ENCODE measurements at places on chromosomes 7 and 10.

- no peak for DNase-seq
These were observed 59.4 kb downstream of the HTR7 start for GRCh38 chr10:90798482-90798881.

GRCh38 chr7:148854983-148855382 is 29.1 kb downstream of the EZH2 start:
- DNase-seq = no peak

- DNase-seq = no peak
These were observed 39.3 kb downstream of the INSIG1 start for GRCh38 chr7:155336812-155337602.

GRCh38 chr7:122467661-122468449 is 163.3 kb upstream of the FEZF1 start:
- no peak for DNase-seq

GRCh38 chr10:83522881-83523386 is 616.4 kb upstream of the GHITM start:
- no peak for DNase-seq

DNA sequence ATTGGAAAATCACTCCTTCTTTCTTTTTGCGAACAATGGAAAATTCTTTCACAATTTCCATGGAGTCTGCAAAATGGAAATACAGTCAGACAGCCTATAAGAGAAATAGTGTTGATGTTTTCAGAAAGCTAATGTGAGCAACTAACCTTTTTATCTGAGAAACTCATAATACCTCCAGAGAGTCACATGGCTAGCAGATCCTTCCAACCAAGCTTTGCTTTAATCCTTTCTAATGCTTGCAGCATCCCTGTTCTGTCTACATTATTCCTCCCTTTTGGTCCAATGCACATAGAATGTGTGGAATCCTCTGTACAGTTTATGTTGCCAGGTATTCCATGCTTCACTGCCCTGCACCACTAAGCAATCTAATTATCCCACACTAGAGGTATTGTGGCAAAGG is 717.5 kb upstream of the LRRN3 start:
- no peak for DNase-seq

GRCh38 chr7:25496476-25497368 is 268.4 kb upstream of the NPVF start:
- no peak for DNase-seq

DNA sequence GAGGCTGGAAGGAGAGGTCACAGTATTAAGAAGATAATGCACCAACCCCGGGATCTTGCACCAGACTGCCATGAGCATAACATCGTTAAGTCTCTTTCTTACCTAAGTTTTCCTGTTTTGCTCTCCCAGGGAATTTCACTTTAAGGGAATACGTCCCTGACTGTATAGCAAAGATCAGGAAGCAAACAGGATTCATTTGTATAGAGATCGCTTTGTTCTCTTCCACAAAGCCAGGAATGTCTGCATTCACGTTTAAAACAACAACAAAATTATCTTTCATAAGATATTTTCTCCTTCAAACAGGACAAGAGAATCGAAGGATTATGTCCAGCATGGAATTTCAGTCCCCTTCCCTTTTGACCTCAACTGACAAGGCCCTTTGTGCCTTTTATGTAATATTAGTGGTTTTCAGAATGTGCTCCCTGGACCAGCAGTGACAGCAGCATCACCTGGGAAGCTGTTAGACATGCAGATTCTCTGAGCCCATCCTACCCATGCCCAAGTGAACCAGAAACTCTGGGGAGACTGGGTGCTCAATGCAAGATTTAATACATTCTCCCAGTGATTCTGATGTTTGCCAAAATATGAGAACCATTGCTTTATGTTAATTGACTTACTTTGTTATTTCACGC is 286.3 kb downstream of the FGFR2 start:
- DNase-seq = no peak

- DNase-seq = no peak
These were observed 638.5 kb upstream of the DPP6 start for GRCh38 chr7:153413540-153414287.

GRCh38 chr10:84333864-84334451 is 5.6 kb downstream of the CCSER2 start:
- peak; percentile 40 for DNase-seq

DNA sequence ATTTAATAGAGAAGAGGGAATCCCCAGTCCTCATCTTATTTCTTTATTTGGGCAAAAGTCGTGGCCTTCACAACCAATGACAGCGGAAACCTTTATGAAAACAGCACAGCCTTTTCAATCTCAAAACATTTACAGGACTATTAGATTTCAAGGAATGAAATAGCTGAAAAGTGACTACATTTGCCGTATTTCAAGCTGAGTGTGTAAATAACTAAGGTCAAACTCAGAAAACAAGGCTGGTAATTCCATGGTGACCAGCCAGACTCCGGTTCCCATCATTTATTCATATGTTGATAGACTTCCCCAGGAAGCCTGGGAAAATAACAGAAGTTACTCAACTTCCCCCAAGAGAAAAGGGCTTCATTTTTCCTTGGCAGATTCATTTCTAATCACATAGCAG is 457.3 kb upstream of the NFE2L3 start:
- no peak for DNase-seq

DNA sequence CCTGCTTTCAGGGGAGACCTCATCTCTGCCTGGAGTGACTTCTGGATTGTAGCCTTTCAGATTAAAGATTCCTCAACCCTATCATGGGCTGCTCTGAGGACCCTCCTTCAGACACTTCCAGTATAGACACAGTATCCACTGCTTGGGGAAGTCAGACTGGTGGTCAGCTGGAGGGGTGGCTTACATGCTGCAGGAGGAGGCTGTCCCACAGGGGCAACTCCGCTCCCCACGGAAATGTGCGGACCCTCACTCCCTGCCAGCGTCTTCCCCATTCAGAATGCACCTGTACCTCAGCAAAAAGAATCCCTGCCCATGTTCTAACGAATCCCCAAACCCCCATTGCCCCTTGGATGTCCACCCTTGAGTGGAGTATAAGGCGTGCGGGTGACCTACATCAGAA is 95.5 kb downstream of the DOCK4 start:
- DNase-seq = no peak

DNA sequence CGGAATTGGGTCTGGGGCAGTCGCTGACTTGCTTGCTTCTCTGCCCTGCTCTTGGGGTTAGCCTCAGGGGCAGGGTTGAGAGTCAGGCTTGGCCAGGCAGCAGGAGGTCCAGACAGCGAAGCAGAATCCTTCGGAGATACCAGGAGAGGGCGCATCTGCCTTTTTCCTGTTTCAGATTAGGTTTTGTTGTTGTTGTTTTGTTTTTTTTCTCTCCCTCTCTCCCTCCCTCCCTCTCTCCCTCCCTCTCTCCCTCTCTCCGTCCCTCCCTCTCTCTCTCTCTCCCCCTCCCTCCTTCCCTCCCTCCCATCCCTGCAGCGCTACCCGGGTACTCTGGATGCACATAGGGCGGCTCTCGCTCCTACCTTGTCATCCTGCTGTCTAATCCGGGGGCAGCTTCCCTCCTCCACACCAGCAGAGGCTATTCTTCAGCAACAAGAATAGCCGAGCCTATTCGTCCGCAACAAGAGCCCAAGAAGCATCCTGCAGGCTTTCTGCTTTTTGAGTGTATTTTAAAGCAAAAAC is 758 bp upstream of the OPTN start:
- DNase-seq = peak; percentile 35

DNA sequence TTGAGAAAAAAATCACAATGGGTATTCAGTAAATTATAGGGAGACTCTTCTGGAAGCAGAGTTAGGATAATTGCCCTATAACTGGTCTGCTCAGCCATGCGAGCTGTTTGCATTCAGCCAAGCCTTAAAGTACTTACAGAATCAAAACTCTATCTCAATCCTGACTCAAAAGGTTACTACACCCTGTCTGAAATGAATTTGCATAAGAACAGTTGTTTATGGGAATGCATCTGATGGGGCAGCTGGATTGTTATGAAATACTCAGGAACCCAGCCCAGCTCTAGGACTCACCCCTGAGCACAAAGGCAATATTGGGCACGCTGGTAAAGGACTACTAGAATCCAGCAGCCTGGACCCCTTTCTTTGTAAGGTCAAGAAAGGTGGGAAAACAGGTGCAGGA is 38.8 kb downstream of the AKR1B15 start:
- no peak for DNase-seq
